Tongue (tissue), 3 donors: ENCODE measurements at places on chromosomes 7 and 10. TPM values are rescaled to one million over a fixed set of nuclear protein-coding genes. Genes with fewer than 3 reads are reported as not detected.

The TMEM254 gene
- total RNA-seq = 7.3 TPM

The MLXIPL gene
- 3.4 TPM for total RNA-seq

The PSAP gene
- total RNA-seq = 564 TPM

The FAM13C gene
- 74.0 TPM for total RNA-seq

The STAMBPL1 gene
- total RNA-seq = 17.2 TPM

The C7orf25 gene
- 6.4 TPM for total RNA-seq

The TACR2 gene
- total RNA-seq = not detected

The EGFR gene
- total RNA-seq = 58.1 TPM

The PTER gene
- total RNA-seq = 9.6 TPM

The CROT gene
- 30.4 TPM for total RNA-seq

The PLXDC2 gene
- total RNA-seq = 54.1 TPM

The SFRP4 gene
- 49.5 TPM for total RNA-seq

The NRG3 gene
- 0.31 TPM for total RNA-seq

The HECW1 gene
- 0.51 TPM for total RNA-seq

The RHOBTB1 gene
- 36.5 TPM for total RNA-seq

The ITIH5 gene
- total RNA-seq = 67.9 TPM

The CTAGE15 gene
- total RNA-seq = 3.0 TPM

The LARP4B gene
- 59.0 TPM for total RNA-seq

The AFAP1L2 gene
- total RNA-seq = 55.0 TPM

The FAM131B gene
- 1.5 TPM for total RNA-seq

The LMBR1 gene
- total RNA-seq = 87.2 TPM

The CHN2 gene
- total RNA-seq = 7.6 TPM

The OPN4 gene
- not detected for total RNA-seq

The SKIDA1 gene
- 3.0 TPM for total RNA-seq

The OR9A2 gene
- 0.41 TPM for total RNA-seq

The GHRHR gene
- not detected for total RNA-seq

The NRCAM gene
- total RNA-seq = 16.2 TPM

The CNNM1 gene
- total RNA-seq = 0.92 TPM

The SLC18A3 gene
- total RNA-seq = 0.31 TPM

The NEUROG3 gene
- not detected for total RNA-seq

The PALS2 gene
- total RNA-seq = 29.0 TPM

The ELFN1 gene
- 4.3 TPM for total RNA-seq

The GARIN1A gene
- total RNA-seq = 0.10 TPM

The ZP3 gene
- 2.1 TPM for total RNA-seq

The MYPN gene
- total RNA-seq = 92.0 TPM

The PNLIP gene
- total RNA-seq = 1.8 TPM

The STAM gene
- total RNA-seq = 23.7 TPM

The AKR1E2 gene
- total RNA-seq = 25.3 TPM

The C10orf53 gene
- not detected for total RNA-seq

The TLX1 gene
- 1.3 TPM for total RNA-seq

The CPA4 gene
- 2.4 TPM for total RNA-seq

The NFKB2 gene
- 19.8 TPM for total RNA-seq

The CWF19L1 gene
- 29.4 TPM for total RNA-seq

The GBX1 gene
- not detected for total RNA-seq

The SYT15B gene
- total RNA-seq = 1.1 TPM

The RELN gene
- total RNA-seq = 31.9 TPM

The MRC1 gene
- total RNA-seq = 8.7 TPM

The ANKRD61 gene
- total RNA-seq = not detected

The BAZ1B gene
- total RNA-seq = 59.1 TPM

The MINPP1 gene
- total RNA-seq = 21.8 TPM

The TEX36 gene
- total RNA-seq = not detected
